ENCODE measurements at places on chromosomes 16 and 17. TPM values are rescaled to one million over a fixed set of nuclear protein-coding genes. Genes with fewer than 3 reads are reported as not detected.

GRCh38 chr17:42321555-42321954 is 33.3 kb downstream of the STAT5A start:
- no peak for DNase-seq

DNA sequence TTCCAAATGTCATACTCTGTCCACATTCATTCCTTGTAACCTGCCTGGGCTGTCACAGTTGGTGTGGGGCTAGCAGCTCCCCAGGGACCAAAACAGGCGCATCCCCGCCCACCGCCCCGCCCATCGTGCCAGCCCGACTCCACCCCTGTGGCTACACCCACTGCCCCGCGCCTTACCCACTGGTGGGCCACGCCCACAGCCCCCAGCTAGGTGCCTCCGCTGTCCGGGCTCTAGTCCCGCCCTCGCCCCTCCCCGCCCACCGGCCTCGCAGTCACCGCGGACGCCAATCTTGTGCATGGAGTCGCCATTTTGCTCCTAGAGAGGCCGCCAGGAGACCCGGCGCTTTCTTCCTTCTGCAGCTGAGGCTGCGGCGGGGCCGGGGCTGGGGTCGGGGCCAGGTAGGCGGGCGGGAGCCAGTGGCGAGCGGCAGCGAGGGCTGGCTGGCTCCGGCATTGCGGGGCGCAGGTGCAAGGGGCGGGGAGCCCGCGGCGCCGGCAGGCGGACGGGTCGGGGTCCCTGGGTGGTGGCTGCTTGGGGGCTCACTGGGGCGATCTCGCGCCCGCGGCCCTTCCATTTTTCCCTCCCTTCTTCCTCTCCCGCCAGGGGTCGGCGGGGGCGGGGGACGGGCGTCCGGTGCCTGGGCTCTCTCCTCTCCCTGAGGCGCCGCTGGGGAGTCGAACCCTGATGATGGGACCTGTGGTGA is at the start of gene PRPSAP2:
Gene PRPSAP2 (plus strand): TSS at position 268 of the 703 bp plus-strand sequence. CDS start 7,703 bp downstream, outside the sequence.
- peak; percentile 91 for DNase-seq

Gene ADCY9
- total RNA-seq, result 5.3 TPM

Gene GCGR
- total RNA-seq, result not detected

DNA sequence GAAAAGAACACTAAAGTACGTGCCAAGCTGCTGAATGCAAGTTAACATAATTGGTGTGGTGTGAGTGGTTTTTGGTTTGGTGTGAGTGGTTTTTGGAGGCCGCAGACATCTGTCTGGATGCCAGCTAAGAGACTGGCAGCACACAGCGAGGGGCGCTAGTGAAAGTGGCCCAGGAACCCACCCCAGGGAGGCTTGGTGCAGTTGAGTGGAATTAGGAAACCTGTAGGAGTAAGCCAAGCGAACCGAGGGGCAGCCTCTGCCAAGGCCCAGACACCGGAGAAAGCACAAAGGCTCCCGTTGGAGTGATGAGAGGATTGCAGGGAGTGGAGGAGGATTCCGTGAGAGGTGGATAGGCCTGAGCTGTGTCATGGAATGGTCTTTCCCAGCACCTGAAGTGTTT is 24.6 kb upstream of the SLC5A11 start:
- no peak for DNase-seq

DNA sequence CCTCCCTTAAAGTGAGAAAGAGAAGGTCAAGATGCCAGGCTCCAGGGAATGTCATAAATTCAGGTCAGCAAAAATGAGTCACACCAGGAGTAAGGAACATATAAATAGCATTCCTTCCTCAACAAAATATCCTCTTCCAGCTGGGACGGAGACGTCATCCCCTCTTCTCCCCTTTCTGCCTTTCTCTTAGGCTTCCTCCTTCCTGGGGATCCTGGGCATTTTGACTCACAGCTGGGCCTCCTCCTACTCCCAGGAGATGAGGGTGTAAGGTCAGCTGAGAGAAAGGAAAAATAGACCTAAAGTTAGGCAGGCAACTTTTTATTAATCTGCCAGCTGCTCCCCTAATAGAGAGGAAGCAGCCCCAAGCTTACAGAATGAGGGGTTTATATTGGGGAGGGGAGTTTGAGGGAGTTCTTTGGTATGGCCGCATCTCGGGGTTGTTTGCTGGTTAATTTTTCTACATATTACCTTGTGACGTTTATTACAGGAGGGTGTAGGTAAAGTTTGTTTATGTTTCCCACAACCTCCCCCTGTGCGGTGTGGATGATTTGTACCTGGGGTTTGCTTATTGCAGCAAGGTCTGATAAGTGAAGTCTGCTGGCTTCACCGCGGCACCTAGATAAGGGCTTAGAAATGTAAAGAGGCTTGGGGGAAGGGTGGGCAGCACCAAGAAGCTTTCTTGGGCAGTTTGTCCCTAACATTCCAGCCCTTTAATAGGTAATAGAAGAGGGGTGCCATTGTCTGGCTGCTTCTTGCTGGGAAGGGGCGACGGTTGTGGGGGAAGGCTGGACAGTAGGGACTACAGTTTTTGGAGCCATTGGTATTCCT is 7.1 kb upstream of the ZNF747 start:
- peak; percentile 62 for DNase-seq

Gene NXN
- 32.8 TPM for total RNA-seq

GRCh38 chr16:56370185-56370874 is 55.0 kb downstream of the AMFR start:
- peak; percentile 65 for DNase-seq

DNA sequence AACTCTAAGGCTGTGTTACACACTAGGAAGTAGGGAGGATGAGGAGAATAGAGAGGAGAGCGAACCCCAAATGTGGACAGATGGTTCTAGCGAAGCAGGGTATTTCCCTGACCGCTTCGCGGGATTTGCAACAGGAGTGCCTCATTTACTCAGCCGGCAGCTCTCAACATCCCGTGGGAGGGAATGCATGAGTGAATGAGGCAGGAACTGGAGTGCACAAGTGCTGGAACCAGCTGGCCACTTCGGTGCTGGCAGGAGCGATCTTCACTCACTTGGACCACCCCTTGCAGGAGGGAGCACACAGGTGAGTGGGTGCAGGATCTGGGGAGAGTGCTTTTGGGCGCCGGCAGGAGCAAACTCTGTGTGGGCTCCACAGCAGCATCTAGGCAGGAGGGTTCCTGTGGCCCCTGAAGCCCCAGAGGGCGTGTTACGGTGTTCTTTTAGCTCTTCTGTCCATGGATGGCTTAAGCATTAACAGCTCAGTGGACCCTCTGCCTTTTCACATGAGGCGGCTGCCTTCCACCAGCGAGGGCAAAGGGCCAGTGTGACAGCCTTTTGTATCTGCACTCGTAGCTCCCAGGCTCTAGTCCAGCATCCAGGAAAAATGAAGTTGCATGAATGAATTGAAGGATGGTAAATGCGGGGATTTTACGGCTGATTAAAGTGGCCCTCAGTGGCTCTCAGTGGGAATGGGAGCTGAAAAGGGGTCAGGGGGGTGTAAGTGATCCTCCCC is 17.4 kb upstream of the ZNHIT3 start:
- DNase-seq, result no peak

DNA sequence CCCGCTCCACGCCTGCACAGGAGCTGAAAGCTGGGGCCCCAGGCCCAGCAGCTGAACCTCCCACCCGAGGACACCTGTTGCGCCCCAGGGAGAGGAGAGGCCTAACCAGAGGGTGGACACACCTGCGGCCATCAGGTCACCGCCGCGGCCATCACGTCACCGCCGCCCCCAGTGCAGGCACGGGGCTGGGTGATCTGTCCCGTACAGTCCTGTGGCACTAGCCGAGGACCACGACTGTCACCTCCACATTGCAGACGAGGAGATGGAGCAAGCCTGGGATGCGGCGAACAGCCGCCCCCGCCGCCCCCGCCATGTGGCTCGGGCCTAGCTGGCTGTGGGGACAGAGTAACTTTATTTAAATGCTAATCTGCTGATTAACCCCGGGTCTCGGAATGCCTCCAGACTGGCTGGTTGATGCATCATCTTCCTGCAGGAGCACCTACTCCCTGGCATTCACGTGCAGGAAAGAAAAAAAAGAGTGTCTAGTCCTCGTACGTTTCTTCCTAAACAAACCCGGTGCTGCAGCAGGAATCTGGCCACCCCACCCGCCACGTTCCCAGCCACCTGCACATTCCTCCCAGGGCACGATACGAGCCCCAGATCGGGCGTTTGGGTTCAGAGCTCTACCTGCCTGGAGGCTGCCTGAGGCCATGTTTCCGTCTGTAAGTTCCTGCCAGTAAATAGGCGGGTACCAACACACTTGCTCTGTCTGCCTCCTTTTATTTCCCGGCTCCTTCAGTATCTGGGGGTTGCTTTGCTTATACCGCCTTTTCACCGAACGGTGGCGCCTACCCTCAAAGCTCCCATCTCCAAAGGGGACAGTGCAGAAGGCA is 29.9 kb downstream of the PIEZO1 start:
- DNase-seq, result peak; percentile 85

DNA sequence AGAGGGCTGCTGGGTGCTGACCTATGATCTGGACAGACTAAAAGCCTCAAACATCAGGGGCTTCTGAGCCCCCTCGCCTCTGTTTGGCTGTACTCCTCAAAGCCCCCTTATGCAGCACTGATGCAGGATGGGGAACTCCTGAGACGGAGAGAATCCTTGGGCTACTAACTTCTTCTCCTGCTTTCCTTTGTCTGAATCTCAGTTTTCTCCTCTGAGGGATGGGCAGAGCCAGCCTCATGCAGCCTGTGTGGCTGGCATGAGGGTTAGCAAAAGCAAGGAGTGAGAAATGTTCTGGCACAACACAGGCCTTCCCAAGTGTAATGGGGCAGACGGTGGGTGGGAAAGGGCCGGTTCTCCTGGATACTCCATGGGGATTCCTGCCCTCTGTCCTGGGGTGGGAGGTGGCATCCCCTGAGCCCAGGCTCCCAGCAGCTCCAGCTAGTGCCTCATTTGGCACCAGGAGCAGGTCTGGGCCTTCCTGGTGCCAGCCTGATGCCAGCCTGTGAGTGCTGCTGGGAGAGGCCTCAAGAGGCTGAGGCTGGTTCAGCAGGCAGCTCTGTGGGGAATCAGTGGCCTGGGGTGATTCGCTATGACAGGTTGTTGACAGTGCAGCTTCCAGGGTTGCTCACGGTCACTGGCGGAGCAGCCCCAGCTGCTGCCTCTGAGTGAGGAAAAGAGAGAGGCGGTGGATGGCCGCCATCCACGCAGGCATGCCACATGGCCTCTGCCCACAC is 4.0 kb upstream of the BRD7 start:
- peak; percentile 72 for DNase-seq

Gene TSPOAP1
- 0.47 TPM for total RNA-seq
